ENCODE measurements at places on chromosomes 16 and 17.

GRCh38 chr16:4895366-4895765, 41.6 kb downstream of the PPL start:
- no peak for DNase-seq

- DNase-seq: no peak
Observed at GRCh38 chr17:7413346-7413985, 5.8 kb downstream of the NLGN2 start.

DNA sequence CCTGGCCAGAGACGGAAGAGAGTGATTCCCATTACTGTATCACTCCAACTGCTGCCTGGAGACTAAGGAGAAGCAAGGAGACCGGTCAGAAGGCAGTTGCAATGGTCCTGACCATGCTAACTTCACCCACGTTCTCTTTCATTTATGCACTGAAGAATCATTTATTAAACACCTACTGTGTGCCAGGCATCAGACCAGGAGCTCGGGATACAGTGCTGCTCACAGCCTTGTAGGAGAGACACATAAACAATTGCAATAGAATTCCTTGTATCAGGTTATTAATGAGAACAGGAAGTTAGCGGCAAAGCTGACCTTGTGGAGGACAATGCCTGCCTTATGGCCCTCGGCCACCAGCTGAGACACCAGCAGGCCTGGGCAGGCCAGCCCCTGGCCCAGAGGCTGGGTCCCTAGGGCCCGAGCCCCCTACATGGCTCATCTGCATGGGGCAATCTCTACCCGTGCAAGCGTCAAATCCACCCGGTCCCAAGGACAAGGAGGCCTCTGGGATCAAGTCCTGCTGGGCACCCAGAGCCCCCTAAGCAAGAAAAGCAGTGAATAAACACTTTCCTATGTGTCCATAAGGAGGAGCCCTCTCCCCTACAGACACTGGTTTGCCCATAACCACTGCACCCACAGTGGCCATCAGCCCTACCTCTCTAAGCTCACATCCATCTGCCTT, 8.6 kb upstream of the ENPP7 start:
- DNase-seq: no peak

DNA sequence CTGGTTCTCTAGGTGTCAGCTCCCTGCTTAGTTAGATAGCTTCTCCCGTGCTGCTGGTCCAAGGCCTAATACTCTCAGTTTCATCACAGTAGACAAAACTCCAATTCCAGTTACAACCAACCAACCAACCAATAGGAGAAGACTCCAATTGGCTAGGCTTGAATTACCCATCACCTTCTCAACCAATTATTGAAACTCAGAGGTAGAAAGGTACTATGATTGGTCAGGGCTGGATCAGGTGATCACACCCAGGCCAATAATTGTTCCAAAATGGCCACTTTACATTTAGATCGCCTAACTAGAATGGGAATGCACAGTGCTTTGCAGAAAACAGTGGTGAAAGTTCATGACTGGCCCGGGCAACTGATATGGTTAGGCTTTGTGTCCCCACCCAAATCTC, 49.5 kb upstream of the CRHR1 start:
- no peak for DNase-seq

DNA sequence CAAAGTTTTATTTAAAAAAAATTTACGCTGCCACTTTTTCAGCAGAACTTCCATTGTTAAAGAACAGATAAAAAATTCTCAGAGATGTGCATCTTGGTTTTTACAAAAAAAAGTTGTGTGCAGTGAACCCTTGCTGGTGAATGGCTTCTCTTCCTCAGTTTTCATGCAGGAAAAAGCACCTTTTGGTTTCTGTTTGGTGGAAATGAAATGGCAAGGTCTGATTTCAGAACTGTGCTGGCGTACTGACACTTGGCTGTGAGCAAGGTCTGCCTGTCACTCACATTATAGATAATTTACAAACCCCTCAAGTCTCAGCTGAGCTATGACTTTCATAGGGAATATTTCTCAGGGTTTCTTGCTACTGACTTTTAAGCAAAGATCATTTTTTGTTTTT, 5.7 kb upstream of the SALL1 start:
- DNase-seq: no peak

DNA sequence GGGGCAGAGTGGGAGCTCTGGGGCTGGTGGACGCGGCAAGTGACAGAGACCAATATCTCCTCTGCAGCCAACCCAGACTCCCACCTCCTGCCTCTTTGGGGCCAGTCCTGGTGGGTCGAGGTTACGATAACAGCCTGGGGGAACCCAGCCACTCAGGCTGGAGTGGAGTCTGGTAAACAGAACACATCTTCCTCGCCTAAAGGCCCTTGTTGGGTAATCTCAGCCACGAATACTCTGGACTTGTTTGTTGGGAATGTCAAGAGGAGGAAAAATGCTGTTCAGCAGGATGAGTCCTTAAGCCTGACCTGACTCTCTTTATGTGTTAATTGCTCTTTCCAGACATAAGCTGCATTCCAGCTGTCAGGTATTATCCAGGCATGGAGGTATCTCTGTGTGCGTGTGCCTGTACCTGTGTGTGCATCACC, 8.0 kb upstream of the SPNS2 start:
- no peak for DNase-seq

DNA sequence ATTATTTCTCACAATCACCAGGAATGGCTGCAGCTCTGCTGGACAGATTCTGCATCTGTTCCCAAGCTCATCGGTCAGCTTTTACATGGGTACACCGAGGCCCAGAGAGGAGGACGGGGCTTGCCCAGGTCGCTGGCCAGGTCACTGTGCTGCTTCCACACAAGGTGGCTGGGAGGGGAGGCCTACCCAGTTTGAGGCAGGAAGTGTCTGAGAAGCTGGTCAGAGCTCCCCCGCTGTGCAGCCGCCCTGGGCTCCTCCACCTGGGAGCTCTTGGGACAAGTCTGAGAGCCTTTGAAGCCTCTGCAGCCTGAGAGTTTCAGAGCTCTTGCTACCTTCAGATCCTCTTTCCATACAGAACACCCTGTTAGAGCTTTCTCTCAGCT, 143.3 kb downstream of the CLEC16A start:
- no peak for DNase-seq

GRCh38 chr17:79261355-79262072, 186.9 kb downstream of the ENGASE start:
- no peak for DNase-seq

All from activated CD8-positive, alpha-beta memory T cell treated with anti-CD3 and anti-CD28 coated beads, Interleukin-2, amount 50 U/mL, for 4 hours (primary cell).